RPMI7951 (cell line): ENCODE measurements at places on chromosomes 2 and 18. TPM values are rescaled to one million over a fixed set of nuclear protein-coding genes. Genes with fewer than 3 reads are reported as not detected.
A peak's percentile ranks its signal among the peaks of the same experiment; 100 is the strongest.

- no peak for DNase-seq
Observed at GRCh38 chr18:63981719-63982118, 11.8 kb downstream of the SERPINB8 start.

GRCh38 chr2:83017366-83018090 is 1441.6 kb downstream of the SUCLG1 start:
- no peak for DNase-seq

- DNase-seq: no peak
Observed at GRCh38 chr2:55923982-55924321, 370 bp upstream of the EFEMP1 start.

DNA sequence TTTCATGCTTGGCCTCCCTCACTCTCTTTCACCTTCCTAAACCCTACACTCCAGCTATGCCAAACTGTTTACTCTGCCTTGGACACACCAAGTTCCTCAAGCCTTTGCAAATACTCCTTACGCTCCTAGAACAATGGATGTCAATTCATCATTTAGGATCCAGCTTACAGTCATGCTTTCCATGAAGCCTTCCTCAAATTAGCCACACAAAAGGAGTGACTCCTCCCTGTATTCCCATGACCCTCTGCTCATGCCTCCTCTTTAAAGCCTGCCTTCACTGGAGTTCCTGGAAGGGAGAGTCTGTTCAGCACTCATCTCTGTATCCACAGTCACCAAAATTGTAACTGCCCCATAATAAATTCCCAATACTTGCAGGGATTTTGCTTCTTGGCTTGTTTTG is 721 bp upstream of the EHD3 start:
- DNase-seq: peak; percentile 68

- no peak for DNase-seq
Observed at GRCh38 chr2:64932371-64933216, 56.6 kb upstream of the SLC1A4 start.

- DNase-seq: no peak
Observed at GRCh38 chr2:3442185-3442584, 62.7 kb downstream of the TRAPPC12 start.

- DNase-seq: peak; percentile 56
Observed at GRCh38 chr2:11292464-11293255, 51.8 kb downstream of the ROCK2 start.

DNA sequence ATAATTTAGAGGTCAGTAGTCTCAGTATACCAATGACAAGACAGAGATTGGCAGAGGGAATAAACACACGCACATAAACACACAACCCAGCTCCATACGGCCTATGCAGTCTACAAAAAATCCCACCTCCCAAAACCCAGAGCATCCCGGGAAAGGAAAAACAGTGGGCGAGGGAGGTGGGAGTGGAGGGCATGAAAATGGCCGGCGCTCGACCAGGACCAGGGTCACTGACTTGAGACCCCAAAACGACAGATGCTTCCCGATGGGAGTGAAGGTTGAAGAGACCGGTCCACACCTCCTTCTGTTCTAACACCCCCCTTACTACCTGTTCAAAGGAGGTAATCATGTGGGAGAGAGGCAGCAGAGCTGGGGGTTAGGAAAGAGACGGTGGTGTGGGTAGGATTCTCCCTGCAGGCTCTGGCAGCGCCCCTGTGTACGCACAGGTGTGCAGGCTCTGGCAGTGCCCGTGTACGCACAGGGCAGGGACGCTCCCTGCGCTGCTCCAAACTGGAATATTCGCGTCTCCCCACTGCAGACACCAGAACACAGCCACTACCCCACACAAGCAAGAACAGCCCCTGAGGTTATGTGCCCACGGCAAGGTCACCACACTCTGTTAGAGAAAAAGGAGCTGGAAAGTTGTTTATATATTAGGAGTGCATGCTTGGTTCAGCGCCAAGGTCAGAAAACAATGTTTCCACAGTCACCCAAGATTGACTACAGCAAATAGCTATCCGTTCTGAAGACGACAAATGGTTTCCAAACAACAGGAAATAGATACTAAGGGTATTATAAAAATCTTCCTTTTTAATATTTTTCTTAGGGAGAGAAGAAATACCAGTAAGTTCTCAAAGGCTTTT is 67.9 kb downstream of the EIPR1 start:
- DNase-seq: no peak

DNA sequence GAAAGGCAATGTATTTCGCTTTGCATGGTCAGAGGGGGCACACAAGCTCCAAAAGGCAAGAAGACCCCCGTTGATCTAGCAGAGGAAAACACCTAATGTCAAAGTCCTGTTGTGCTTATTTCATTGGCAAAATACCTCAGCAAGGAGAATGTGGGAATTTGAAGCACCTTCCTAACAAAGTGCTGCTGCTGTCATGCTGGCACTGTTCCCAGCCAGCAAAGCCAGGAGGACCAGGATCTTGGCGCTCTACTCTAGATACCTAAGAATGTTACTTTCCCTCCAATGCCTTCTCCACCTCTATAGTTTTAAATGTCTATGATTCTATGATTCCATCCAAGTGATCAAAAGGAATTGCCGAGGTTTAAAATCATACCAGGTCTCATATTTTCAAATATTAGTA is 867.9 kb upstream of the POU3F3 start:
- DNase-seq: no peak

The CFC1 gene
- total RNA-seq: not detected in 2 replicates

The TLX2 gene
- 4.2 and 5.5 TPM in 2 replicates for total RNA-seq

The TUBA4B gene
- not detected in 2 replicates for total RNA-seq
